ENCODE measurements at places on chromosomes 5 and 9.

DNA sequence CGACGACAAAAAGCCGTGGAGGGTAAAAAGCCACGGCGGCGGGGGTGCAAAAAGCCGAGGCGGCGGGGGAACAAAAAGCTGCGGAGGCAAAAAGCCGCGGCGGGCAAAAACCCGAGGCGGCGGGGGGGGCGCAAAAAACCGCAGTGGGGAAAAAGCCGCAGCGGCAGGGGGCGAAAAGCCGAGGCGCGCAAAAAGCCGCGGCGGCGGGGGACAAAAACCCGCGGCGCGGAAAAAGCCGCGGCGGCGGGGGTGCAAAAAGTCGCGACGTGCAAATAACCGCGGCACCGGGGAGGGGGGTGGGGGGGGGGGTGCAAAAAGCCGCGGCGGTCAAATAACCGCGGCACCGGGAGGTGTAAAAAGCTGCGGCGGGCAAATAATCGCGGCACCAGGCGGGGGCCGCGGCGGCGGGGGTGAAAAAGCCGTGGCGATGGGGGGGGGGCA is 511.5 kb downstream of the FOXD4L5 start:
- no peak for DNase-seq

- DNase-seq = peak; percentile 52
Measured at GRCh38 chr5:73447530-73448462, 781 bp downstream of the FOXD1 start.

DNA sequence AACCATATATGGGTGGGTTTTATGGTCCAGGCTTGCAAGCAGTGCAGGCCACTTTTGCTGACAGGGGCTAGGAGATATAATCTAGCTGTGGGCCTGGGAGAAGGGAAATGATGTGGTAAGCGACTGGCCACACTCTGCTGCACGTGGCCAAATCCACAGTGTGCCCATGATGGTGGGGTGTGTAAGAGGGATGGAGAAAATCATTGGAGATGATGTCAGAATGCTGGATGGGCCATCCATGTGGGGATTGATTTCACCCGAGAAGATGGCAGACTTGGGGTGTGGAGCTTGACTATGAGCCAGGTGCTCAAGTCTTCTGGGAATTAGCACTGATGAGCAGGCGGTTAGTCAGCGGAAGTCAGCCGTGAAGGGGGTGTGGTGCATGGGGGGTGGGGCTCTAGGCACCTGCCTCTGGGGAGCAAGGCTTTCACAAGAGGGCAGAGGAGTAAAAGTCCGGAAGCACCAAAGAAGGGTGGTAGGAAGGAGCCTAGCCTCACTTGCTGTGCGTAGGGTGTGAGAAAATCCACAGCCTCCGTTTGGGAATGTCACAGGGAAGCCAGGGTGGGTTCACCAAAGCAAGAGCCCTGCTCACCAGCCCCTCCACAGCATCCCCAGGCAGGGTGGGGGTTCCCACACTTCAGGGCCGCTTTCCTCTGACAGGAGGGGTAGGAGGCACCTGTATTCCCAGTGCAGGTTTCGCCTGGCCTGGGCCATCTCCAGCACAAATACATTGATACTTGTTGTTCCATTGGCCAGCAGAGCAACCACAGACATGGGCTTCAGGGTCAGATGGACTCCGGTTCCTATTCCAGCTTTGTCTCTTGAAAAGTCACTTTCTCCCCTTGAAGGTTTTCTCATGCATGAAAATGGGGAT is 44.5 kb upstream of the ANGPTL2 start:
- DNase-seq = peak; percentile 49

GRCh38 chr5:171598641-171599152 is 179.2 kb downstream of the FGF18 start:
- no peak for DNase-seq

- DNase-seq = no peak
Measured at GRCh38 chr5:39513236-39513635, 88.5 kb upstream of the DAB2 start.

DNA sequence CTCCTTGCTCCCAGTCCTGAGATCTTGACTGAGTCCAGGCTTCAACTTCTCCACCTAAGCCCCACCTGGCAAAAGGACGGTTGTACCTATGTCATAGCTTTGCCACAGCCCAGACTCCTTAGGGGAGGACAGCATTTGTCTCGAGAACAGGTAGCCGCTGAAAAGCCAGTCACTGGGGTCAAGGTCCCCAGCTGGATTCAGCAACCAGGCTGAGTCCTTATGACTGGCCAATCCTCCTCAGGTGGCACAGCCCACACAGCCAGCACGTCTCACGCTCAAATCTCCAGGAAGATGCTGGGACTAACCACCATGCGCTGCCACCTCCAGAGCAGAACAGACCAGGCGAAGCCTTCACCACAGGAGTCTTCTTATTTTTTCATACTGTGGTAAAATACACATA is 27.9 kb upstream of the SMU1 start:
- no peak for DNase-seq

- DNase-seq = peak; percentile 34
Measured at GRCh38 chr9:129143031-129143927, 32.1 kb downstream of the PTPA start.

GRCh38 chr5:60521376-60522291 is 178.3 kb downstream of the DEPDC1B start:
- no peak for DNase-seq

GRCh38 chr9:4592295-4592694 is 69.8 kb upstream of the PLPP6 start:
- DNase-seq = no peak

DNA sequence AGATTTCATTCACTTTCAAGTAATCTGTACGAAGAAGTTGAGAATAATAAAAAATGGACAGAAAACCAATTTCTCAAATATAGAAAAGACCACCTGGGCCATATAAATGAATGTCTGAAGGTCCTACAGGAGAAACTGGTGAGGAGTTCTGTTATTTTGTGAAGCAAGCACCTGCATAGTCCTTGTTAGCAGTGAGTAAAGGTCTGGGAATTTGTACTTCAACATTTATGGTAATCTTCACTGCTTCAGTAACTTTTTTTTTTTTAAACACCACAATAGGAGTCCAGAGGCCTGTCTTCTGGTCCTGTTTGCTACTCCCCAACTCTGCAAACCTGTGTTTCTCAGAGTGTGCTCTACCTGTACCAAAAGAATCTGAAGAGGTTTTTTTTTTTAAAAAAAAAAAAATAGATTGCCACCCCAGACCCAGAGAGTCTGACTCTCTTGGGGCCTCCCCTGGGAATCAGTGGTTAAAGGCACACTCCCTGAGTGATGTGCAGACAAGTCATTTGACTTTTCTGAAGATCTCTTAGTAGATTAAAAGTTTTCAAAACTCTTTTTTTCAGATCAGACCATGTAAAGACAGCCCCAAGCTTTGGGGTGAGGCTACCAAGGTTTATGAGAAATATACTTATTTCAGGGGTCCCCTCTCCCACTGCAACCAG is 55.5 kb downstream of the FAM81B start:
- no peak for DNase-seq

- DNase-seq = no peak
Measured at GRCh38 chr5:158084292-158084691, 225.3 kb upstream of the CLINT1 start.

GRCh38 chr5:143231973-143232812 is 171.3 kb downstream of the NR3C1 start:
- no peak for DNase-seq

GRCh38 chr9:113475992-113476391 is 12.5 kb downstream of the RGS3 start:
- no peak for DNase-seq

GRCh38 chr5:10501554-10502075 is 59.9 kb downstream of the ROPN1L start:
- no peak for DNase-seq

- no peak for DNase-seq
Measured at GRCh38 chr5:32014096-32014745, 159.9 kb downstream of the GOLPH3 start.

GRCh38 chr5:38319491-38319890 is 61.1 kb downstream of the EGFLAM start:
- DNase-seq = no peak

- DNase-seq = peak; percentile 18
Measured at GRCh38 chr9:131178382-131178781, 53.0 kb downstream of the NUP214 start.

DNA sequence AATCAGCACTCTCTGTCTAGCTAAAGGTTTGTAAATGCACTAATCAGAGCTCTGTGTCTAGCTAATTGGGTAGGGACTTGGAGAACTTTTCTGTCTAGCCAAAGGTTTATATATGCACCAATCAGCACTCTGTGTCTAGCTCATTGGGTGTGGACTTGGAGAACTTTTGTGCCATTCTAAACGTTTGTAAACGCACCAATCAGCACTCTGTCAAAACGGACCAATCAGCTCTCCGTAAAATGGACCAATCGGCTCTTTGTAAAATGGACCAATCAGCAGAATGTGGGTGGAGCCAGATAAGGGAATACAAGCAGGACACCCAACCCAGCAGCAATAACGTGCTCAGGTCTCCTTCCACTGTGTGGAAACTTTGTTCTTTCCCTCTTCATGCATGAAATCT is 298.6 kb upstream of the PTPRD start:
- DNase-seq = no peak

GRCh38 chr5:153460421-153460820 is 30.0 kb upstream of the GRIA1 start:
- DNase-seq = no peak

DNA sequence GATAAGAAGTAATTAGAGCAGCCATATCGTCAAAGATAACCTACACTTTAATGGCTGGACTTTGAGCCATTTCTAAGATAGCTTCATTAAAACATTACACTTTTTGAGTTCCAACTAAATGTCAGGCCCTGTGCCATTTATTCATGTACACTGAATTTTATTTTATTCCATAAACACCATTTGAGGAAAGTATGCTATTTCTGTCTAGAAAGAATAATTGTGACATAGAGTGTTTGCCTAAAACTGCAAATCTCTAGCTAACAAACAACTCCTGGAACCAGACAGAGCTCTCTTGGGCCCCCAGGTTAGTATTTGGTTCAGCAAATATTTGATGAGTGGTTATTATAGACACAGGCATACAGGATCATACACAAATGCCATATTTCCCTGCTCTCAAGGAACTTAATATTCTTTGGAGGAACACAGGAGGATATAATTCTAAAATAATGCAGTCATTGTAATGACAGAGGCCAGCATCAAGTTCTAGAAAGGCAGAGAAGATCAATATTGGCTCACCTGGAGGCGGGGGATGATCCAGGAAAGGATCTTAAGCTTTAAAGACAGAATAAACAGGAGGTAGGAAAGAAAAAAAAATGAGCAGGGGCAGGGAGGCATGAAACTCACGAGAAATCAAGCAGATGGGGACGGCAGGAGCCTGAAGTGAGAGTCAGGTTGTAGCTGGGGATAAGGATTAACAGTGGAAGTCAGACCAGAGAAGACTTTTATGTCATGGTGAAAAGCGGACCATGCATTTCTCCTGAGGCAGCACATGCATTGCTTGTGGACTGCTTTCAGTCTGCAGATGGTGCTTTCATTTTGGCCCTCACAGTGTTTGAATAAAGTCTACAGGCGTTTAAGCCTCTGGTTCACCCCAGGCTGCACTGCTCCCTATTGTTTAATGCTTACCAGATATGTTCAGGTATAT is 127.7 kb downstream of the GCNT1 start:
- DNase-seq = no peak

GRCh38 chr9:84947412-84947972 is 278.0 kb downstream of the NTRK2 start:
- DNase-seq = no peak

GRCh38 chr5:11075035-11075805 is 314.2 kb upstream of the DAP start:
- no peak for DNase-seq

- peak; percentile 22 for DNase-seq
Measured at GRCh38 chr9:133782157-133783130, 44.3 kb upstream of the SARDH start.

- no peak for DNase-seq
Measured at GRCh38 chr9:69044240-69045219, 9.0 kb downstream of the FXN start.

GRCh38 chr9:27133817-27134216 is 24.8 kb downstream of the TEK start:
- DNase-seq = no peak

GRCh38 chr9:111828193-111828592 is 33.5 kb upstream of the SHOC1 start:
- no peak for DNase-seq

DNA sequence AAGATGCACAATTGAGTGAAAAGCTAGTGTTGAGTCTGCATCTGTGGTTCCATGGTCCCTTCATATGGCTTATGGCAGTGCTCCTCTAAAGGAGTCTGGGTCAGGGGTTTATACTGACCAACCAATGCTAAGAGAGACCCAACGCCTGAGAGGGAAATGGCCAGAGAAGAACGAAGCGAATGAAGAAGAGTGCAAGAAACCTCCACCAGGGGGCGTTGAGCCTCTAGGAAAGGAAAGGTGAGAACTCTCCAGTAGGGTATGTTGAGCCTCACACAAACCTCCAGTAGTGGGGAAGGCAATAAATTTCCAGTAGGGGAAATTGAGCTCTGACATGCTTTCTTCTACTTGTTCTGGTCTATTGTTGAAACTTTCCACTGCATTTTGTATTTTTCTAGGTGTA is 470.6 kb downstream of the PRDM9 start:
- DNase-seq = peak; percentile 1

DNA sequence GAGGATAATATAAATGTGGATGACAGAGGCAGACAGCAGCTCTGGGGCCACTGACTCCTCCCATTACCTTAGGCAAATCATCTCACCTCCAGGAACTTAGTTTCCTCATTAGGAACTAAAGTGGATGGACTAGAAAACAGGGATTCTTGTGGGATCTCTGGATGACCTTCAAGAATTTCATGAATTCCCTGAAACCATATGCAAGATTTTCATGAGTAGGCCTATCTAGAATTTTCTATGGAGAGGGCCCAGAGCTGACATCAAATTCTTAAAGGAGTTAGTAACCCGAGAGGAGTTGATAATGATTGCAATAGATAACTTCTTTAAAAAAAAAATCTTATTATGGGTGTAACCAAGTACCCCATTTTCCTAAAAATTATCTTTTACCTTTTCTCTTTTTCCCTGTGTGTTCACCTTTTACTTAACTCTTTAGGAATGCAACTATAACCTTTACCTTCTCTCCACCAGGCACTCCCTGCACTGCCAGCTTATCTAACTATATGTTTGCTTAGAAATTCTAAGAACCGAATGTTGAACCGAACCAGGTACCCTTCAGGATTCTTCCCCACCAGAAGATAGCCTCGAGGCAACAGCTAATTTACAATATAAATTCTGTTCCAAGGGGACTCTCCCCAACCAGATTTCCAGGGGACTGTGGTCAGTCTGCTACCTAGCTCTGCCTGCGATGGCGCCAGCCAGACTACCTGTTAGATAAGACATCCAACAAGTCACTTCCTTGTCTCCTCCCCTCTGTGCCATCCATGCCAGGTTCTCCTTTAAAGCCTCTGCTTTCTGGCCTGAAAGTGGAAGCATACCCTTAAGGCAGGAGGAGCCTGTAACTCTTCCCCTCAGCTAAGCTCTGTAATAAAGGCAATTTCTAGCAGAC is 86.0 kb downstream of the GCNT4 start:
- DNase-seq = no peak

DNA sequence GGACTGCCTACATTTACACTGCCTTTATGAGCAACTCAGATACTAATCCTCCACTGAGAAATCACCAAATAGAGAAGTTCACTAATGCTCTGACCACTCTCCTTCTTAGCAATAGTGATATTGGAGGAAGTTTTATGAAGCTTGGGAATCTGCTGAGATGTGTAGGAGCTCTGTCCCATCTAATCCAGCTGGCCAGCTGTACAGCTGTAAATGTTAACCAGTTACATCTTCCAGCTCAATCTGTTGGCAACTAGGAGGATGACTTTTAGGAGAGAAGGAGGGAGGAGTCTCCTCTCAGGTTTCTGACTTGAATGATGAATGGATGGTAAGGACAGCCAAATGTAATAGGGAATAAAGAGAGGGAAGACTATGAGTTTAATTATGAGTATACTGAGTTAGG is 36.3 kb upstream of the LRRC19 start:
- no peak for DNase-seq

Measured in NK-92 treated with Interleukin-12 subunit alpha and Interleukin-12 subunit beta, amount 100 ng/mL, for 24 hours (cell line).